NCI-H1105 (cell line): ENCODE measurements at places on chromosomes 11 and 22.

GRCh38 chr22:44865193-44866057, 113.0 kb downstream of the ARHGAP8 start:
- DNase-seq, result no peak

GRCh38 chr11:60872124-60872960, 5.0 kb downstream of the ZP1 start:
- DNase-seq, result no peak

GRCh38 chr11:64758330-64759079, 1.3 kb downstream of the PYGM start:
- no peak for DNase-seq

DNA sequence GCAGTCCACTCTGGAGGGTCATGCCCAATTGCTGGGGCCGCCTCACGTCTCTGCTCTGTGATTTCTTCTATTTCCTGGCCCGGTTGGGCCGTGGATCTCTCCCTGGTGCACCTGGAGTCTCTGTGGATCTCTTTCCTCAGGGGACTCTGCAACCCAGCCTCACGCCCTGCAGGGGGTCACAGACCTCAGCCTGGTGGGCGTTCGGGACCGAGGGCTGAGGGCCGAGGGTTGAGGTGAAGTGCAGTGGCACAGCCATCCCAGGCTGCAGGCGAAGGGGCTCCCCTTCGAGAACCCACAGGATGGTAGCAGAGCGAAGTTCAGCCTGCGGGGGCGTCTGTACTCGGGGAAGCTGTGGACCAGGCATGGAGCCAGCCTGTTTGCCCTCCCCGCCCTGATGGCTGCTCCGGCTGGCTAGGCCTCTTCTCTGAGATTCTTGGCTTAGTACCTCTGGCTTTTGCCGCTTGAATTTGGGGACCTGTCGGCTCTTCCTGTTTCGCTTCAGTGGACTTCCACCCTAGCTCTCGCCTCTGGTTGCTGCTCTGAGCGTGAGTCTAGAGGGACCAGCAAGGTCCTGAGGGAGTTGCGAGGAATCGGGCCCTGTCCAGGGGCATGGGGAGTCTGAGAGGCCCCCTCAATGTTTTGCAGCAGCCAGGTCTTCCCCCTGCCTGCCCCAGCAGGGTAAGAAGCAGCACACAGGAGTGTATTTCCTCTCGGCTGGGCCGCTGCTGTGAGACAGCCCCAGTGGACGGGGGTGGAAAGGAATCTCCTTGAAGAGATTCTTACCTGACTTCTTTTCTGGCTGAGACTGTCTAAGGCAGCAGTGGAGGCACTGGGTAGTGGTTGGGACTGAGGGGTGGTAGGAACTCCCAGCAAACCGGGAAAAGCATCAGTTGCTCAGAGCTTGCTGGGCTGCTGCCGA, 140.8 kb downstream of the TBC1D22A start:
- no peak for DNase-seq

DNA sequence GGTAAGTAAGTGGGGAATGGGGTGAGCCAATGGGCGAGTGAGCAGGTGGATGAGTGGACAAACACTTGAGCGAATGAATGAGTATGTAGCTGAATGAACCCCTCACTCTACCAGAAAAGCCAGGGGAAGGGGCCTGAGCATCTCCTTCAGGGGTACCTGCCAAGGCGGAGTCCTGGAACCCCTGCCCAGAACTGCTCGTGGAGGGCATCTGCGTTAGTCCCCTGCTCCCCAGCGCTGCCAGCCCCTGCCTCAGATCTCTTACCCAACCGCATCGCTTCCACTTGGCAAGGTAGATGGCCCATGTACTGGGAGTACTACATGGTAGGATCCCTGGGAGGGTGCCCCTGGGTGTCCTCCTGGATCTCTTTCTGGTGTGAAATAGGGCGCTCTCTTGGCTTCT, 7.4 kb upstream of the ANO1 start:
- no peak for DNase-seq

GRCh38 chr22:19916941-19917340, 24.6 kb upstream of the COMT start:
- DNase-seq, result no peak

DNA sequence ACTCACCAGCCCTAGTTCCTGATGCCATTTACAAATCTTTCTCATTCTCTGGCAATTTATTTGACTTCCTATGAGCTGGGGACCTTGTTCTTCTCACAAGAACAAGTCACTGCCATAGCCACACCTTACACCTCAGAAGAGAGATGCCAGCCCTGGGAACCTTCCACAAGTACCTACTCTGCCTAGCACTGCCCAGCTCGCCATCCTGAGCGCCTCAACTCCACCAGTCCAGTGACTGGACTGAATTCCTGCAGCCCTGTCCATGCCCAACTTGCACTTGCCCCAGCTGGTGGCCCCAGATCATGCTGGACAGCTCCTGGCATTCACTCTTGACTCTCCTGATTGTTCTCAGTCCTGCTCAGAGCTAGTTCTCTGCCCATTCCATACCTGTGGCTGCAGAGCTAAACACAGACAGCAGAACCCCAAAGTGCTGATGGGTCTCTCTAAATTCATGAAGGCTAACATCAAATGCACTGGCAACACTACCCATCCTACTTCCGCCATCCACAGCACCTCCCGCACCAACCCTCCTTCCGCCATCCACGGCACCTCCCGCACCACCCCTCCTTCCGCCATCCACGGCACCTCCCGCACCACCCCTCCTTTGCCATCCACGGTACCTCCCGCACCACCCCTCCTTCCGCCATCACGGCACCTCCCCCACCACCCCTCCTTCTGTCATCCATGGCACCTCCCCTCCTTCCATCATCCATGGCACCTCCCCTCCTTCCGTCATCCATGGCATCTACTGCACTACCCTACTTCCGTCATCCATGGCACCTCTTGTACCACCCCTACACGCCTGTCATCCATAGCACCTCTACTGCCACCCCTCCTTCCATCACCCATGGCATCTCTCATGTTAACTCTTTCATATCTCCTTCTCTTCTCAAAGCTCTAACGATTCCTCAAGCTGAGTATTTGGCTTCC, 23.6 kb upstream of the SLC25A1 start:
- DNase-seq, result no peak

GRCh38 chr22:35476341-35476740, 64.3 kb upstream of the RASD2 start:
- DNase-seq, result no peak

DNA sequence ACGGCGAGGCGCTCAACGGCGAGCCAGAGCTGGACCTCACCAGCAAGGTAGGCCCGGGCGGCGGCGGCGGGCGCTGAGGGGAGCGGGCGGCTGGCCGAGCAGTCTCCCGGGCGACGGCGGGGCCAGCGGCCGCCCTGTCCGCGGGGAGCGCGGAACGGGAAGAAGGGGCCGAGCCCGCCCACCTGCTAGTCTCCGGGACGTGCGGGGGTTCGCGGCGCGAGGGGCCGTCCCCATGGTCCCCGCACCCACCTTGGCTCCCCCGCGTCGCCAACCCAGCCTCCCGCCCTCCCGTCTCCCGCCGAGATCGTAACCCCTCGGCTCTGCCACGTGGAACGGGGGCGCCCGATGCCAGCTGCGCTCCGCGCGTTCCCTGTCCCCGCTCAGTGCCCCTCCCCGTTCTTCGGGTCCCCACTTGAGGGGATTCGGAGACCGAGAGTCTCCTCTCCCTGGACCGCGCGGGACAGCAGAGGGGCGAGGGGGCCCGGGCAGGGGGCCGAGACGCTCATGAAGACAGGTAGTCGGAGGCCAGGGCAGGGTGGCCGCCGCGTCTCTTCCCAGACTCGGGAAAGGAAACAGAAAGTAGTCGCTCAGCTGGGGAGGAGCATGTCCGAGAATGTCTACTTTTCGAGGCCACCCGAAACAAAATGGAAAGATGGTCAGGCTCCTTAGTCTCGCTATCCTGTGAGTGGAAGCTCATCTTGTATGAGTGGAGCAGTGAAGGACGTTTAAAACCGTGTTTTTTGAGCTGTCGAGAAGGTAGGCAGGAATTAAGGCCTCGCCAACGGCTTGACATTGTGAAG, 557 bp downstream of the GTPBP1 start:
- DNase-seq, result peak; percentile 18

DNA sequence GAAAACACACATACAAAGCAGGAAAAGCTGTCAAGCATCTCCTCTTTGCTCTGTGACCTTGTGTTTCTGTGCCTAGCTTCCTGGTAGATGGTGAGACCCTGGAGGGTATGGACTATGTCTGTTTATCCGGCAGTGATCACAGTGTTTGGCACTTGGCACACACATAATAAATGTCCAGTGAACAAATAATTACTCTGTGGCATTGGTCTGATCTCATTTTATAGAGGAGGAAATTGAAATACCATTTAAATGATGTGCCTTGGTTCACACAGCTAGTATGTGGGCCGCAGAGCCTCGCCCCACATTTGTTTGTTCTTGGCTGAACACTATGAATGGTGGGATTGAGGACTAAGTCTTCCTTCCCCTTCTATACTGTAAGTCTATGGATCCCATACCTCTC, 104.7 kb upstream of the SPON1 start:
- DNase-seq, result no peak

DNA sequence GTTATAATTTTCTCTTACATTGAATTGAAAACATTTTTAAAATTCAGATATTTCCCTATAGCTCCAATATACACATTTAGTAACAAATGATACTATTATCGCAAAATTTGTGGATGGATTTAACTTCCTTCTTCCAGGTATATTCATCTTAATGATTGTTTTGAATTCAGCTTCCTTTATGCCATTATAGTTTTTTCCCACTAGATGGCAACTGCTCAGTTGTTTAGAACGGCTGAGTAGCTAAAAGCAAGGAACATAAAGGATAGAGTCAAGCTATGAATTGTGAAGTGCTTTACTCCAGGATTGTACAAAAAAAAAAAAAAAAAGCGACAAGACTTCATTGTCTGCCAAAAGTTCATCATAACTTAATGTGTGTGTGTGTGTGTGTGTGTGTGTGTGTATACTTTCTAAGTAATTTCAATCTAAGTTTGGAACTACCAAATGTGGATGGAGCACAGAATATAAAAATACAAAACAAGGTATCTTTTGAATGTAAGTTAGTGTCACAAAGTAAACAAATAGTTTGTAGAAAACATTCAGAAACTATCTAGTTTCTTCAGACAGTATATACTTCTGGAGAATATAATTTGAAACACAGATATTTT, 846.4 kb downstream of the DLG2 start:
- peak; percentile 10 for DNase-seq

DNA sequence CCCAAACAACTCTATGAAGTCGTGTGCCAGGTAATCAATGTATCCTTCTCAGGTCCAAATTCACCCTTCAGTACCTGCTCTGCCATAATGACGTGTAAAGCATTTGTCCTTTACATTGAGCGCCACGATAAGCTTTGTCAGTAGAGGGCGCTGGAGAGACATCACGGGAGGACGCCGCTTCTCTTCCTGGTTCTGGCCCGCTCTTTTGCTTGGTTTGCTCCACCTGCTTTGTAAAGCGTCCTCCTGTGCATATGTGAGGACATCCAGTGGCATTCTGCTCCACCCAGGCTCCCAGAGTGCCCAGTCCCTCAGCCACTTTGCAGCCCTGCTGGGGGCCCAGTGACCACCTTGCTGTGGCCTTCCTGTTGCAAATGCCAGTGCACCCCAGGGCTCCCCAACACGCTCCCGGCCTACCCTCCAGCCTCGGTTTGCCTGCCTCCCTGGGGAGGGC, 61.1 kb downstream of the WT1 start:
- DNase-seq, result no peak
